ENCODE measurements at places on chromosomes 5 and 9.

DNA sequence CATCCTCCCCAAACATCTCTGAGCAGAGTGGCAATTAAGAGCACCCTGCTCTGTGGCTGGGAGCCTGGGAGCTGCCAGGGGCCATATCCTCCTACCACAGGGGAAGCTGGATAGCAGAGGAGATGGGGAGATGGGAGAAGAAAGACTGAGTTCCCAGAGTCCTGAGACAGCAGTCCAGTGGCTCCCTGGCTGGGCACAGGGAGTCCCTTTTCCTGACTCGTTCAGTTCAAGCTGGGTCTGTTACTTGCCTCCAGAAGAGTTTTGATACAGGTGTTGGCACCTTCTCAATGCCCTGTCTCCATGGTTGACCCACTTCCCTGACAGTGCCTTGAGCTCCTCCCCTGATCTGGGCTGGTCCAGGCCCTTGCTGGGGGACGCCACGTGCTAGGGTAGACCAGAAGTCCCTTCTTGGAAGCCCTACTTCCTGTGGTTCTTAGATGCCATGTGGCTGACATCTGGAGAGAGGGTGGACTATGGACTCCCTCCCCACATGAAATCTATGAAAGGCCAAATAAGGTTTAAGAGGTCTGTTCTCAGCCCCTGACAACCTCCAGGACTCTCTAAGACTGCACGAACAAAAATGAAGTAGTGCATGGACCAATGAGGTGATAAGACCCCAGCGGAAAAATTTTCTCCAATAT, 166.2 kb downstream of the AUH start:
- no peak for DNase-seq

DNA sequence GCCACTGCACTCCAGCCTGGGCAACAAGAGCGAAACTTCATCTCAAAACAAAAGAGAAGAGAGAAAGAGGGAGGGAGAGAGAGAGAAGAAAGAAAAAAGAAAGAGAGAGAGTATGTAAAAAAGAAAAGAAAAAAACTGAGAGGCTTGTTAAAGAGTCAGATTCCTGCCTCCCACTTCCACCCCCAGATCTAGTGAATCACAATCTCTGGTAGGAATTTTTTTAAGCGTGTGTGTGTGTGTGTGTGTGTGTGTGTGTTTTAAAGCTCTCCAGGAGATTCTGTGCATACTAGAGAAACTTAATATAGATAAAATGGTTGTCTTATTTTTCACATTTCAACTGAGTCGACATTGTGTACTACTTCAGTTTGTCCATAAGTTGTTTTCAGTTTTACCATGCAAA, 32.0 kb downstream of the SAR1B start:
- no peak for DNase-seq

GRCh38 chr5:172858990-172859811, 25.1 kb downstream of the ERGIC1 start:
- DNase-seq = no peak

GRCh38 chr9:75892216-75892911, 1.9 kb downstream of the PCSK5 start:
- DNase-seq = no peak

GRCh38 chr5:37637165-37637845, 202.5 kb downstream of the GDNF start:
- no peak for DNase-seq

Data from NCI-H2107 (cell line).